ENCODE measurements at places on chromosomes 11 and 22. TPM values are rescaled to one million over a fixed set of nuclear protein-coding genes. Genes with fewer than 3 reads are reported as not detected.

- no peak for DNase-seq
These were observed 235.7 kb downstream of the DYNC2H1 start for GRCh38 chr11:103344886-103345285.

GRCh38 chr11:61577383-61578118 lies 3.3 kb downstream of the SYT7 start:
- DNase-seq, result no peak

GRCh38 chr11:88655656-88656055 lies 318.1 kb upstream of the CTSC start:
- no peak for DNase-seq

GRCh38 chr11:71215425-71215965 lies 36.9 kb downstream of the SHANK2 start:
- DNase-seq, result no peak

GRCh38 chr11:131588057-131588456 lies 217.6 kb downstream of the NTM start:
- DNase-seq, result no peak

GRCh38 chr11:44946263-44946662 lies 4.4 kb downstream of the TP53I11 start:
- no peak for DNase-seq

- DNase-seq, result peak; percentile 46
These were observed 5.2 kb upstream of the SLC15A3 start for GRCh38 chr11:60957188-60957587.

DNA sequence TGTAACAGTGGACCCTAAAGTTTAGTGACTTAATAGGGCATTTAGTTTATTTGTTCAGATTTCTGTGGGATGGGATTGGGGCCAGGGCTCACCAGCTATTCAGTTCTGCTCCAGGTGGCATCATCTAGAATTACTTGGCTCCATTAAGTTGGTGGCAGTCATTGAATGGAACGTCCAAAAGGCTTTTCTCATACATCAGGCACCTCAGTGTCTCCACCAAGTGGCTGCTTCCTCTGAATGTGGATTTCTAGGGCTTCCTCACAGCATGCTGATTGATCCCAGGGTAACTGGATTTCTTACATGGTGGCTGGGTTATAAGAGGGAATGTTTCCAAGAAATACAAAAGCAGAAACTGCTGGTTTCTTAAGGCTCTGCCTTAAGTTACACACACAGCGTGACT lies 34.7 kb downstream of the USP47 start:
- peak; percentile 37 for DNase-seq

GRCh38 chr11:2115308-2115707 lies 23.9 kb downstream of the IGF2 start:
- DNase-seq, result no peak

DNA sequence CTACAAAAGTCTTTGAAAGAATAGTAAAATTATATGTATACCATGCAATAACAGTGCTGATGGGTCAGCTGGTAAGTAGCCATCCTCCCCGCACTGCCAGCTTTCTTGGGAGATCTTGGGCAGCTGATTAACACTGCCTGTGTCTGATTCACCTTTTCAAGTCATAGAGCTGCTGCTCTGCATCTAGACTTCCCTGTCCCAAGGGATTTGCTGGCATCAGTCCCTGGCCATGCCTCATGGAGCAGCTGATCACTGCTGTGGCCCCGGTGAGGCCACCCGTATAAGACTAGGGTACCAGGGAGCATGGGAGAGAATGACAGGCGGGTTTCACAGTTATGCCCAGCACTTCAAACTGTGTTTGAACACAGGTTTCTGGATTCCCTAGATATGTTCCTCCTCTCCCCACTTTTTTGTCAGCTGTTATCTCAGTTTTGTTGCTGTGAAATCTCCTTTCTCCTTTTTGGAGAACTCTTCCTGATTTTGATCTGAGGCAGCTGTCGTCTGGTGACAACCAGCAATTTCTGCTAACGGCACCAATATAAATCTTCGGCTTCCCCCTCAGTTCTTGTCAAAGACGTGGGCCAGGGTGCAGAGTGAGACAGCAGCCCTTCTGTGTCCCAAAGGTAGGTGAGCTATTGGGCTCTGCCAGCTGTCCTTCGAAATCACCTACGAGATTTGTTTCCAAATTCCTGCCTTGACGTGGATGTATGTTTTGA lies 438.9 kb downstream of the NTM start:
- DNase-seq, result peak; percentile 57

DNA sequence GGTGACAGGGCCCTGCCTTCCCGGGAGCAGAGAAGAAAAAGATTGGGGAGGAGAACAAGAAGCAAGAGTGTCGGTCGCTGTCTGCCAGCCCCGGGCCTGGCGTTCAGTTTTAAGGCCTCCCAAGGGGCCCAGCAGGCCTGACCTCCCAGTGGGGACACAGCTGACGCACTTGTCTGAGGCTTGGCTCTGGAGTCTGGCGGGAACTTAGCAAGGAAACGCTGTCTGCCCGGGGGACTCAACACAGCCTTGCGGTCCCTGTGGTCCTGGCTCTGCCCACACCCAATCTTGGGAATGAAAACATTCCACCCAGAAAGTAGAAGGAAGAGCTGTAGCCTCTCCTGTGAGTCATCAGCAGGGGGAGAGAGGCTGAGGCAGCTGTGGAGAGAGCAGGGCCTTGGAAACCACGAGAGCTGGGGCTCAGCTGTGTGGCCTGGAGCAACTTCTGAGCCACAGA lies 54.4 kb downstream of the TRAF6 start:
- DNase-seq, result peak; percentile 100

DNA sequence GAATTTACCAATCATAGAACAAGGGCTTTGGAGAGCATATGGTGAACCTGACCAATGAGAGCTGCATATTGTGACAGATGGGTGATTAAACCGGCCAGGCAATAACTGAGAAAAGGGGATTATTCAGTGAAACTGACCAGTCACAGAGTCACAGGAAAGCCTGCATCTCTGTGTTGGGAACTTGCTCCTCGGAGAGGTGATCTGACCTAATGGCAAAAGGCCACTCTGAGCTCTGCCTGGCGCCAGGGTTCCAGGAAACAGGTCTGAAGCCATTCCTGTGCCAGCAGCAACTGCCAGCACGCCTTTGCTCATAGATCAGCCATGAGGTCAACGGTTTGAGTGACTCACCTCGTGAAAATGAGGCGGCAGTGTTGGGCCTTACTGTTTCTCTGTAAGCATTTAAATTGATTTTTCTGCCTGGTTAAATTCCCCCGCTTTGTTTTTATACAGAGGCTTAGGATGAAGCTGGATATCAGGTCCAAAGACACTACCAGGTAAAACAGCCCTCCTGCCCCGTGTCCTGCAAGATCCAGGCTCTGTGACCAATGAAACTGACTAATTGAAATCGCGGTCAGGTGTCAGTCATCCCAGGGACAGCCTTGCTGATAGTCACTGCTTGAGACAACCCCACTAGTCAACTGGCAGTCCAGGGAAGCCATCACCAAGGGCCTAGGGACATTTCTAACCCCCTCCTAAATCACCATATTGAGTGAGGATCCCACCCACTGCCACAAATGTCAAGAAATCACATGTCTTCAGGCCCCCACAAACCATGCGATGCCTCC lies 35.8 kb upstream of the MYOD1 start:
- peak; percentile 88 for DNase-seq

DNA sequence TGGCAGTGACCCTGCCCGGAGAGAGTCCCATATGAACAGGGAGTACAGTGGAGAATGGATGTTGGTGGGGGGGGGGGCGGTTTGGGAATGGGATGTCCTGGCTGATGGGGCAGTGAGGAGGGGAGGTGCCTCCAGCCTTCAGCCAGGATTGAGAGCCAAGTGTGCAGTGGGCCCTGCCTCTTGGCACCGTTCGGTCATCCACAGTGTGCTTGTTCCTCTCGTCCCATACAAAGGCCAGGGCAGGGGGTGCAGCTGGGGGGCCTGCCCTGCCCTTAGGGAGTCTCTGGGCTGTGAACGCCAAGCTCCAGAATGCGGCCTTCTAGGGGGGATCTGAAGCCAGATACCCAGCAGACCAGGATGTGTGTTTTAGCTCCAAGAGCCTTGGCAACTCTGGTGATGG lies 34.0 kb downstream of the KCNC1 start:
- DNase-seq, result no peak

DNA sequence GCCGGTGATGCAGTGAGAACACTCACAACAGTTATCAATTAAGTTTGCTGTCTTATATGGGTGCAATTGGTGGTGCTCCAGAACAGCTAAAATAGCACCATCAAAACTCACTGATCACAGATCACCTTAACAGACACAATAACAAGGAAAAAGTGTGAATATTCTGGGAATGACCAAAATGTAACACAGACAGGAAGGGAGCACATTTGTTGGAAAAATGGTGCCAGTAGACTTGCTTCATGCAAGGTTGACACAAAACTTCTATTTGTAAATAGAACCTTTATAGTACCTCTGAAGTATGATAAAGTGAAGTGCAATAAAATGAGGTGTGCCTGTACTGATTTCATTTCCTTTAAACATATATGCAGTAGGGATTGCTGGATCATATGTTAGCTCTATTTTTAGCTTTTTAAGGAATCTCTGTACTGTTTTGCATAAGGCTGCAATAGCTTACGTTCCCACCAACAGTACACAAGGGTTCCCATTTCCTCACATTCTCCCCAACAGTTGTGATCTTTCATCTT lies 56.7 kb upstream of the GLYATL1B start:
- no peak for DNase-seq

GRCh38 chr22:22935056-22935545 lies 47.5 kb downstream of the IGLL5 start:
- DNase-seq, result no peak

DNA sequence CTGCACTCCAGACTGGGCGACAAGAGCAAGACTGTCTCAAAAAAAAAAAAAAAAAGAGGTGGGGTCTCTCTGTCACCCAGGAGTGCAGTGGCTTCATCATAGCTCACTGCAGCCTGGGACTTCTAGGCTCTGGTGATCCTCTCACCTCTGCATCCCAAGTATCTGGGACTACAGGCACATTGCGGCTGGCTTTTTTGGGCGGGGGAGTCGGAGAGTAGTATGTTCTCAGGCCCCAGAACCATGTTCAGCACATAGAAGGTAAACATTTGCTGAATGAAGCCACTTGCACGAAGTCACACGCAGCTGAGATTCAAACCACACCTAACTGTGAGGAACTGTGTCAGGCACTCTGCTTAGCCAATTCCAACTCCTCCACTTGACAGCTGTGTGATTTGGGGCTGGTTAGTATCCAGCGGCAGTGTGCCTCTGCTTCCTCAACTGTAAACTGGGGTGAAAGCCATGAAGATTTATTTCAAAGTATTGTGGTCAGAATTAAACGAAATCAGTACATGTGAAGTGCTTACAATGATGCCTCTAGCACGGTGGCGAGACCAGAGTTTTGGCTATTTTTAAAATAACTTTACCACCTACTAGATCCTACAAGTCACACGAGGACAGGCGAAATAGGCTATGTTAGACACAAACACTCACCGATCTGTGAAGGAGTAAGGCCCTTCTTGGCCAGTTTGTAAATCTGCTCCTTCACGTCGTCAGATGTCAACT lies 789 bp downstream of the RPS13 start:
- no peak for DNase-seq

GRCh38 chr11:26286472-26287066 lies 45.4 kb upstream of the ANO3 start:
- DNase-seq, result peak; percentile 14

DNA sequence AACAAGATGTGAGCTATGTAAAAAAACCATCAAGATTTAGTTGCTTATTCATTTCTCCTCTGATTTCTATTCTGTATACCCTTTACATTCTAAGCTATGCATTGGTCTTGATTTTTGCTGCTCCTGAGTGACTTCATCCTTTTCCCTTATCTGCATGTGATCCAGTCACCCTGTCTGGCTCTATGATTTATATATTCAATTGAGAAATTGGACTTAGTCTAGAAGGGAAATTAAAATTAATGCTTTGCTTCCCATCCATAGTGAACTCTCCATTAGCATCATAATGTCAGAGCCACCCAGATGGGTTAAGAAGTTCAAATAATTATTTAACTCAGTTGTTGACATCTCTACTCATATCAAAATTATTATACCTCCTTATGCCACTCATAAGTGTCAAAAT lies 5.0 kb downstream of the JRKL start:
- DNase-seq, result no peak

- DNase-seq, result peak; percentile 32
These were observed 18.9 kb upstream of the UVRAG start for GRCh38 chr11:75796091-75796435.

DNA sequence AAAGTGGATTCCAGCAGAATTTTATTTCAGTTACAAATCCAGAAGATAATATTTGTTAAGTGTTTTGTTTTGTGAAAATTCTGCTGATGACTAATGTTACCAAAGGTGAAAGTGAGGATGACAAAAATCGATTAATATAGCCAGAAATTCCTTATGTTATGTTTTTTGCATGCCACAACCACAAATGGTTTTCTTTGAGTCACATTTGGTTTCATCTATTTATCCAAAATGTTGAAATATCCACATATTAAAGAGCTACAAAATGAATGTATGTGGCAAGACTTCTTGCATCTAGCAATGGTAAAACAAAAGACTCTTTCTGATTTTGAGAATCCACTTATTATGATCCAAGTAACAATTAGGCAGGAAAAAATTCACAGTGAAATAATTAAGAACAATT lies 150.1 kb upstream of the LRRC4C start:
- DNase-seq, result no peak

- DNase-seq, result no peak
These were observed 1747.2 kb upstream of the RAG2 start for GRCh38 chr11:38345286-38345685.

- DNase-seq, result no peak
These were observed 18.6 kb downstream of the TREH start for GRCh38 chr11:118660681-118661424.

DNA sequence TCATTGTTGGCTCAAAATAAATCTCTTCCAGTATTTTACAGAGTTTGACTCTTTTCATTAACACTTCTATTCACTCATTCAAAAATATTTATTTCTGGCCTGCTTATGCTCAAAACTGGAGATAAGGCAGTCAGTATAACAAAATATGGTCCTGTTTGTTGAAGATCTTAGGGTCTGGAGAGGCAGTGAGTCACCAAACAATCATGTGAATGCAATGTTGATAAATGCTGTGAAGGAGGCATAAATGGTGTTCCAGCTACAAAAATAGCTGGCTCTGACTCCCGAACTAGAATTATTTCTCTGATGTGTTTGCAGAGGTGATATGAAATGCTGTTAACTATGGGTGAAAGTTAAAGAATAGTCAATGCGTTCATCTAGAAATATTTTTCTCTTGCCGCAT lies 390.6 kb downstream of the AASDHPPT start:
- peak; percentile 68 for DNase-seq

GRCh38 chr11:117127171-117127901 lies 16.8 kb upstream of the PAFAH1B2 start:
- DNase-seq, result no peak

DNA sequence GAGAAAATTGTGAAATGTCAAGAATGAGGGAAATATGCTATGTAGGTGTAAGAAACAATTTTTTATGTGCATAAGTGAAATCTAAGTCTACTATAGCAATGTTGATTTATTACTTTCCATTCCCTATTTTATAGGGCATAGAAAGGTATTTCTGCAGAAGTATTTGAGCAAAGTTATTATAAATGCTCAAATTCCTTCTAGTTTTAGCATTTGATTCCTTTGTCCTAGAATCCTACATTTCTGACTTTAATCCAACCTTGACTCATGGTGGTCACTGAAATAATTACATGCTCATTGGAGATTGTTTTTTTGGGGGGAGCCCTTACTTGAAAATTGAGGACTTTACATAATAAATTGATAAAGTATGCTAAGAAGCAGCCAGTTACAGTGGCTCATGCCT lies 716.6 kb upstream of the LUZP2 start:
- DNase-seq, result no peak

GRCh38 chr11:61754534-61755482 lies 2.4 kb downstream of the MYRF start:
- DNase-seq, result no peak

Gene PLEKHB1
- total RNA-seq, result not detected

Gene TRPC6
- total RNA-seq, result 1.1 TPM

Gene C11orf65
- total RNA-seq, result 0.24 TPM

Gene C22orf39
- 25.0 TPM for total RNA-seq

Gene KRTAP5-8
- total RNA-seq, result not detected

Gene ZP1
- 3.7 TPM for total RNA-seq

Gene KCNQ1
- not detected for total RNA-seq
